Breast epithelium (tissue), 4 donors: ENCODE measurements at places on chromosomes 1 and 21. TPM values are rescaled to one million over a fixed set of nuclear protein-coding genes. Genes with fewer than 3 reads are reported as not detected.

DNA sequence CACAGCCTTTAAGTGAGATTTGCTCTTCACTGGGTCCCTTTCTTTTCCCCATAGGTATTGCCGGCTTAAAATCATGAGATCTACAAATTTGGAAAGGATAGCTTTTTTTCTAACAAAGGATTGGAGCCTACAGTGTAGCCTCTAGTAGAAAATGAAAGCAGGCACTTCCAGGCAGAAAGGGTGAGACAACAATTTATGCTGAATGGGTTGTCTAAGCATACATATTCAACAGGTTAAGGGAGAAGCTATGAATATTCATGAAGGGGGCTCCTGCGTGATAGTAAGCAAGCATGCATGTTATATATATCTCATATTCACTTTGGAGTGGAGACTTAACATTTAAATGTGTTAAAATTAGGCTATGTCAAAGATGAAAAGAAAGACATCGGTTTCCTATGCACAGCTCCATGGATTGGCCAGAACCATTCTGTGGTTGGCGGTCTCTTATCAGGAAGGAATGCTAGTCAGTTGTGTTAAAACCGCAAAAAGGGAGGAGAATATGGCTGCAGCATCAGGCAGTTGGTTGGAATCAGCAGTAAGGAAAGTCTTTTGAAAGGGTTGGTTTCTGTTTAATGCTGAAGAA, 66.0 kb downstream of the VCAM1 start:
- no peak for DNase-seq

Gene GRHL3
- total RNA-seq, result not detected

DNA sequence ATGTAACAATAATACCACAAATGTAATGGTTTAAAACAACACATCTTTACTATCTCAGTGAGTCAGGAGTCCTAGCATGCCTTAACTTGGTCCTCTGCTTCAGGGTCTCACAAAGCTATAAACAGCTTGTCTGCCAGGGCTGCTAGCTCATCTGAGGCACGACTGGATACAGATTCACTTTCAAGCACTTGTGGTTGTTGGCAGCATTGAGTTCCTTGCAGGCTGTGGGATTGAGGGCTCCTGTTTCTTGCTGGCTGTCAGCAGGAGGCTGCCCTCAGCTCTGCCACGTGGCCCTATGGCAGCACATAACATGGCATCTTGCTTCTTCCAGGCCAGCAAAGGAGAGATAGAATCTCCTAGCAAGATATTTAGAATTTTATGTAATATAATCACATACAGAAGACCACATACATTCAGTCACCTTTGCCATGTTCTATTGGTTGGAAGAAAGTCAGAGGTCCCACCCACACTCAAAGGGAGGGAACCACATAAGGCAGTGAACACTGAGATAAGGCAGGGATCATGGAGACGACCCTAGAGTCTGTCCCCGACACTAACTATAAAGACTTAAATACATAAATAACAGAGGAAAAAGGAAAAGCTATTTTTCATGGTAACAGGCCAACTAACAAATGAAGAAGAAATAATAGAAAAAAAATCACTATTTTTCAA, 18.9 kb upstream of the IPP start:
- no peak for DNase-seq

- DNase-seq, result no peak
Observed at GRCh38 chr1:200305806-200306205, 104.0 kb downstream of the ZNF281 start.

Gene CD247
- total RNA-seq, result 0.80 TPM

Gene SLC5A9
- total RNA-seq, result not detected

Gene PGLYRP4
- not detected for total RNA-seq
